Foreskin keratinocyte (primary cell): ENCODE measurements at places on chromosomes 4 and X. TPM values are rescaled to one million over a fixed set of nuclear protein-coding genes. Genes with fewer than 3 reads are reported as not detected.

The SLC16A2 gene
- 26.4 and 30.4 TPM in 2 replicates for total RNA-seq

The RTL5 gene
- total RNA-seq = 0.14 TPM in 2 replicates

The VCX2 gene
- total RNA-seq = not detected in 2 replicates

The NDP gene
- not detected in 2 replicates for total RNA-seq

The SHROOM3 gene
- total RNA-seq = 18.3 and 22.8 TPM in 2 replicates

The TIMM17B gene
- 66.1 and 70.1 TPM in 2 replicates for total RNA-seq

The EDA gene
- total RNA-seq = 1.1 and 1.4 TPM in 2 replicates

The LEF1 gene
- total RNA-seq = 10.1 and 18.7 TPM in 2 replicates
